NCI-H1930 (cell line): ENCODE measurements at places on chromosomes 2 and 18.

DNA sequence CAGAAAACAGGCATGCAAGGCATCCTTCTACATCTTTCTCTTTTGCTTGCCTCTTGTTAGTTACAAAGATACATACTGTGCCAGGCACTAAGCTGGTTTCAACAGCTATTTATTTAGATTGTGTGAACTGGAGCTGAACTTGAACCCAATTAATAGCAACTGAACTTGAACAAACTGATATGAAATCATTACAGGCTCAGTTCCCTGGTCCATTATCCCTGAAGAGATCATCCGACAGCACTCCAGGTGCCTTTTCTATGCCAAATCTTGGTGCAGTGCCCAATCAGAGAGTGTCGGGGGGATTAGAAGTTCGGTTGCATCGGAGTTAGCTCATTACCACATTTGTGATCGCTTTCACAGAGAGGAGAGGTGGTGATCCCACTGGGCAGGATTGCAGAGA lies 477.6 kb downstream of the PARD3B start:
- DNase-seq: no peak

GRCh38 chr2:237942513-237942899 lies 24.3 kb upstream of the UBE2F start:
- no peak for DNase-seq

GRCh38 chr2:2582998-2583545 lies 252.0 kb upstream of the MYT1L start:
- DNase-seq: no peak

DNA sequence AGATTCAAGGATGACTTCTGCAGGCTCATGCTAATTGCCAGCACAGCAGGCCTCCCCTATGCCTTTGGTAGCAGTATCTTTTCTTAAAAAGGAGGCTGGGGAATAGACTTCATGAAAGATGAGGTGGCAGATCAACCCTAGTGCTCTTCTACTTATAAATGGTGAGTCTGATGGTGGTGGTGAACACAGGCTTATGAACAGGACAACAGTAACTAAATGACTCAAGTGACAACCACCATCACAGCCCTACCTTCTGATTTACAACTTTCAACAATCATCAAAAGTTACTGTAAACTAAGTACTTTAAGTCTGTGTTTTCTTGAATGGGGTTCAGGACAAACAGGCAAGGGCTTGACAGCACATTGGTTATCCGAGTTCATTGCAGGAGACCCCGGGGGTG lies 39.3 kb downstream of the PAIP2B start:
- DNase-seq: no peak

GRCh38 chr2:185522472-185522871 lies 216.1 kb upstream of the FSIP2 start:
- DNase-seq: no peak

GRCh38 chr2:118130385-118130784 lies 42.1 kb downstream of the INSIG2 start:
- no peak for DNase-seq

GRCh38 chr2:228282376-228282775 lies 100.9 kb upstream of the SPHKAP start:
- no peak for DNase-seq

DNA sequence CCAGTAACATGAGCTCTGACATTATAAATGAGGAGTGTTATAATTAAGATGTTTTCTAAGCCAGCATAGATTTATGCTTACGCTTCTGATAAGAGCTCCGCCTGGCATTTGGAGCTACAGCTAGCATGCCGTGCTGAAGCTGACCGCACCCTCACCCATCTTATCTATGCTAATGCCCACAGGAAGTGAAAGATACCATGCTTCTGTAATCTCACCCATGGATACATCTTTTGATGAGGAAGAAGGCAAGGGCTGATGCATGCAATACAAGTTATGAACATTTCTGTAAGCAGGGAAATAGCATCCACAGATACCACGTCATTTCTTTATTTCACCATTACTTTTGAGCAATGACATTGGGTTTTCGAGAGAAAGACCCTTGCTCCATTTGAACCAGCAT lies 82.3 kb downstream of the ARL4C start:
- no peak for DNase-seq

- no peak for DNase-seq
Measured at GRCh38 chr2:38152035-38152434, 76.1 kb upstream of the CYP1B1 start.

GRCh38 chr2:124112966-124113365 lies 87.9 kb downstream of the CNTNAP5 start:
- DNase-seq: no peak

- no peak for DNase-seq
Measured at GRCh38 chr2:222105046-222105445, 193.8 kb downstream of the PAX3 start.

- no peak for DNase-seq
Measured at GRCh38 chr2:26884486-26884885, 36.6 kb downstream of the DPYSL5 start.

GRCh38 chr18:8947566-8947965 lies 154.9 kb upstream of the NDUFV2 start:
- no peak for DNase-seq

- no peak for DNase-seq
Measured at GRCh38 chr2:3958465-3958864, 255.1 kb downstream of the DCDC2C start.

DNA sequence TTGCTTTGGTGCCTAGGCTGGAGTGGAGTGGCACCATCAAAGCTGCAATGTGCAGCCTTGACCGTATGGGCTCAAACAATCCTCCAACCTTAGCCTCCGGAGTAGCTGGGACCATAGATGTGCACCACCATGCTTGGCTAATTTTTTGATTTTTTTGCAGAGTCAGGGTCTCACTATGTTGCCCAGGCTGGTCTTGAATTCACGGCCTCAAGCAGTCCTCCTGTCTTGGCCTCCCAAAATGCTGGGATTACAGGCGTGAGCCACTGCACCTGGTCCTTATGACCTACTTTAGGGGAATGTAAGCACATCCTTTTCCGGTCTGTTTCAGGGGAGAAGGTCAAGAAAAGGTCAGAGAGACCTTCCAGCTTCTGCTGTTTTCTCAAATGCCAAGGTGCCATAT lies 53.4 kb upstream of the SPRED2 start:
- DNase-seq: no peak

DNA sequence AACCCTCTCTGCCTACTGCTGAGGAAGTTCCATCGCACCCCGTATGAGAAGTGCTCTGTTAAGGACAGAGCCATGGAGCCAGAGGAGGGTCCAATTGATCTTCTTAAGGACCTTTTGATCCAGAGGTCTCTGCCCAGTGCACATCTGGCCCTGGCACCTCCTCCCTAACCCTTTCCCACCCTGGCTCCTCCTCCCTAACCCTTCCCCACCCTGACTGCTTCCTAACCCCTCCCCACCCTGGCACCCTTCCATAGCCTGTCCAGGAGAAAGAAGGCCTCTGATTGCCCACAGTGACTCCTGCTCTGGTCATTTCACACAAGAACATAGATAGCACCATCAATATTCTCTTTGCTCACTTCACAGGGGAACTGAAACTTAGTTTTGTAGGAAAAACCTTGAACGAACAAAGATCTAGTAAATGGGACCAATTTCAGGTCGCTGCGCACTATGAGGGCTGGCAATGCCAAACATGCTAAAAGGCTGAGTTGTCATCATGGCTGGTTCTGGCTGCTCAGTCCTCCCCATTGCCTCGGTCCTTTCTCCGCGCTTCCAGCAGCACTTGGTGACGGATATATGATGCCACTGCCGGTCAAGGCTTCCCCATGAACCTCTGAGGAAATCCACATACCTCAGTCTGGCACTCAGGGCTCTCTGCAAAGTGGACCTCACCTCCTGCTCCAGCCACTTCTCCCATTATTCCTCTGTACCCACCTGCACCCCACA lies 49.2 kb downstream of the PKDCC start:
- no peak for DNase-seq

DNA sequence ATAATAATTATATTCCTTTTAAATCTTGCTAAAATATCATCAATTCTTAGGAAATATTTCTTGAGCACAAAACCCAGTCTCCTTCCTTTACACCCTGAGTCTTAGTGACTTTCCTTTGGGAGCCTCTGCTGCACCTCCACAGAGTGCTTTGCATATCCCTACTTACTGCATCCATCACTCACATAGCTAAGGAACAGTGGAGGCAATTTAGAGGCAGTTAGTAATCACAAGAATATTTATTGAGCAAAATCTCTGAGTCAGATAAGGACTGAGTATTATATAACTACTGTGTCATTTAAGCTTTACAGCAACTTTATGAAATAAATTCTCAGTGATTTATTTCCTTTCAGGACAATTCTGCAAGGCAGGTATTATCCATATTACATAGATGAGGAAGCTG lies 327.7 kb downstream of the TMX3 start:
- no peak for DNase-seq

GRCh38 chr18:3283908-3284307 lies 22.0 kb downstream of the MYL12B start:
- no peak for DNase-seq

DNA sequence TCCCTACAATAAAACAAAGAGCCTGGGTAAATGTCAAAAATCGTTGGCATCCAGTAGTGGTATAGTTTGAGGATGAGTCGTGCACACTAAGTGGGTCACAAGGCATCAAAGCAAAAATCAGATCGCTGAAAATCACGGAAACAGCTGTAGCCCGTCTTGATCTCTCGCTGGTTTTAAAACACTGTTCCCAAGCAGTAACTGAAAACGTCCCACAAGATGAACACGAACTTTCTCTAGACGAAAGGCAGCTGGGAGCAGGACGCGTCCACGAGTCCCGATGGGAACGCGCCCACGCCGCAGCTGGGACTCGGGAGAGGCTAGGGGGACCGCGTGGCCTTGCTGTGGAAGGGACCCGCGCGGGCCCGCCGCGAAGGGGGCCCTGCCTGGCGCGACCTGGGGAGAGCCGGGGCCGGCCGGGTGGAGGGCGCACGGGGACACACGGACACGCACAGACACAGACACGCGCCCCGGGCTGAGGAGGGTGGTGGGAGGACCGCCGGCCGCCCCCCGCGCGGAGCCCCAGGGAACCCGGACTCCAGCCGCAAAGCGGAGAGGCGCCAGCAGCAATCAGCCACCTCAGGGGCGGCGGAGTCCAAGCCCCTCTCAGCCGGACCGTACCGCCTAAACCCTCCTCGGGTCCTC lies 651 bp downstream of the STK17B start:
- DNase-seq: no peak

GRCh38 chr18:58905777-58906428 lies 41.2 kb downstream of the ZNF532 start:
- DNase-seq: no peak

DNA sequence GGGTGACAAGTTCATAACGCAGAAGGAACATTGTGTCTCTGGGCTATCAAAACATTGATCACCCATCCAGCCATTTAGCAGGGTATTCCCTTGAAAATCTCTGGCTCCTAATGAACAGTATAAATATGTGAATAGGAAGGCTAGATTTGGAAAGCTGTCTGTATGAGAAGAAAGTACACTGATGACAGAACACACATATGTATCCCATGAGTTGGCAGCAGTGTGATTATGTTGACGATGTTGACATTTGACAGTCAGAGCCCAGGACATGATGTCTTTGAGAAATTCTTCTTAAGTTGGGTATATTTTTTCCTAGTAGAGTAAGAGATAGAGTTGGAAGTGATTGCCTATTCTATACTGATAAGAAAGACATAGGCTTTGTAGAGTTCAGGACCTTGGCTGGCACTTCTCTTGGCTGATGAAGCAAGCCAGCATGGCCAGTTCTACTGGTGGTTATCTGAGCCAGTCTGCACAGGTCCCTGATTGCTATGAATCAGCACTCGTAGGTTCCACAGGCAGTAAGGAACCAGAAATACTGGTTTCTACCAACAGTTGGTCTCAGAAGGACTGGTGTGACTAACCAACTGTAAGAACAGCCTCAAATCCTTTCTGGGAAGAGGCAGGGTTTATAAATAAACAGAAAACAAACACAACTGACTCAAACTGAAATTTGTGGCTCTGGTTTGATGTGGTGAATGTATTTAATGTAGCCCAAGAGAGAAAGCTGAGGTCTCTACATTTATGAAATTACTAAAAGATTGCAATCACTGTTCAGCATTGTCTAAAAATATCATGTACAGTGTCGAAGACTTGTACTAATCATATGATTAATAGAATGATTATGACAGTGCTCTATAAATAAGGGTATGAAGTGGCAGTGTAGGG lies 43.9 kb upstream of the RAPH1 start:
- DNase-seq: no peak
